ENCODE measurements at places on chromosomes 16 and 17.

- DNase-seq: no peak
Measured at GRCh38 chr17:14446825-14447224, 145.9 kb downstream of the HS3ST3B1 start.

- DNase-seq: no peak
Measured at GRCh38 chr17:50196826-50197225, 4.6 kb downstream of the COL1A1 start.

GRCh38 chr16:80288616-80289015 is 252.2 kb upstream of the DYNLRB2 start:
- no peak for DNase-seq

- peak; percentile 25 for DNase-seq
Measured at GRCh38 chr16:22372882-22373661, 1.3 kb downstream of the CDR2 start.

GRCh38 chr17:1005361-1005946 is 8.5 kb downstream of the TIMM22 start:
- no peak for DNase-seq

DNA sequence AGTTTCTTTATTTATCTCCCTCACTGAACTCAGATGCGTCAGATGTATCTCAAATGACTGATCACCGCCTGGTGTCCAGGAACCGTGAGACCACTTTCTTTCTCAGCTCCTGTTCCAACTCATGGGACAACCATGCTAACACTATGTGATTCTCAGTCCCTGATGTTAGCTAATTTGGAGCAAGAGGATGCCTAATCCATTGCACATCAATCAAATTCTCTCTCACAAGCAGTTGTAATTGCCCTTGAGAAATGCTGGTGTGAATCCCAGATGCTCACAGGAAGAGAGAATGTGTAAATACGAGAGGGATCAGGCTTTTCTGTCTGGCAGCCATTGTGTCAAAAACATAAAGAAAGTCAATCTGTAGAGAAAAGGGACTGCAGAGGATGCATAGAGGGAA is 134.9 kb downstream of the WSCD1 start:
- DNase-seq: no peak

- no peak for DNase-seq
Measured at GRCh38 chr17:63476459-63476853, 405 bp upstream of the ACE start.

DNA sequence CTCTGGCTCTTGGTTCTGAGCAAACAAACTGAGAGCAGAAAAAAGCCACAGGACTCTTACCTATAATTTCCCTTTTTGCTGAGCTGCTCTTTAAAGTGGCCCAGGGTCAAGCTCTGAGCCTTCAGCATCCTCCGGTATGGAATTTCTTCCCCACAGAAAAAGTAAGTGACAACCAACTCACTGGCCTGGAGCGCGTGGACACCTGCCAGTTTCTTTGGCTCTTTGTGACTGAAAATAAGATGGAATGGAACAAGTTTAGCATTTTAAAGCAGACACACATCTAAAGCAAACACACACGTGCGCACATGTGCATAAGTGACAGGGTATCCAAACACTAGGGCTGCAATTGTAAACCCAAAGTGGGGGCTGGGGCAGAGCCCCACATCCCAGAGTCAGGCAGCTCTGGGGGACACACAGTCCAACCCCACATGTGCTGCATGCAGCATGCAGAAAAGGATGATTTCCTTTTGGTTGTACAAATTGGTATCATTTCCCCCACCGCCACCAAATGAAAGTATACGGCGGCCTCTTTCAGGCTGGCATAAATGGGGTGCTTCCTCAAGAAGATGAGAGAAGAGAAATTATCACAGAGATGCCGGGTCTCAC is 27.5 kb downstream of the AXIN2 start:
- no peak for DNase-seq

GRCh38 chr16:77675464-77676324 is 46.6 kb upstream of the NUDT7 start:
- peak; percentile 63 for DNase-seq

- DNase-seq: no peak
Measured at GRCh38 chr17:49779156-49779738, 9.2 kb upstream of the KAT7 start.

- no peak for DNase-seq
Measured at GRCh38 chr17:56028837-56029236, 124.4 kb upstream of the ANKFN1 start.

GRCh38 chr16:23629516-23629915 is 11.6 kb downstream of the PALB2 start:
- no peak for DNase-seq

- no peak for DNase-seq
Measured at GRCh38 chr16:82598771-82599170, 28.0 kb upstream of the CDH13 start.

- no peak for DNase-seq
Measured at GRCh38 chr16:22659933-22660332, 149.2 kb downstream of the NPIPB5 start.

GRCh38 chr16:86502856-86503748 is 7.2 kb upstream of the FOXF1 start:
- DNase-seq: no peak

- no peak for DNase-seq
Measured at GRCh38 chr17:29167393-29168078, 12.7 kb downstream of the MYO18A start.

DNA sequence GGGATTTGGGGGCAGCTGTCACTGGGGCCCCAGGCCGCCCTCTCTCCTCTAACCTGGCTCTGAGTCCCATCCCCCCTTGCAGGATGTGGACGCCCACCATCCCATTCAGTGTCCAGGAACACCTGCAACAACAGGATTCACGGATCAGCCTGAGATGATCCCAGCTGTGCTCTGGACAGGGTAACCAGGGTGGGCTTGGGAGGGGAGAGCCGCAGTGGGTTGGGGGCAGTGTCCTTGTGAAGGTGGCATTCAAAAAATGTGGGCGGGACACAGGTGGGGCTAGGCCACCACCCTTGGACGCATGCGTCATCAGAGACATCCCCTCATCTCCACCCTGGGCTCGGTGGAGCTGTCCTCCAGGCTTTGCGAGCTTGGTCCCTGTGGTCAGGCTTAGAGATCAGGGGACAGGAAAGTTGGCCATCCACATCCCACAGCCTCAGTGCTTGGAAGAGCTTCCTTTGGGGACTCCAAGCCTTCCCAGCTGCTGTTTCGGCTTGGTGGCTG is 19.1 kb downstream of the DEXI start:
- DNase-seq: no peak

- DNase-seq: no peak
Measured at GRCh38 chr17:29016345-29017210, 10.7 kb upstream of the SEZ6 start.

GRCh38 chr16:84020353-84020752 is 22.2 kb downstream of the SLC38A8 start:
- no peak for DNase-seq

- no peak for DNase-seq
Measured at GRCh38 chr16:56911771-56912571, 20.0 kb upstream of the HERPUD1 start.

- no peak for DNase-seq
Measured at GRCh38 chr16:80971819-80972218, 34.9 kb downstream of the CMC2 start.

GRCh38 chr17:68461122-68461539 is 3.8 kb upstream of the WIPI1 start:
- no peak for DNase-seq

DNA sequence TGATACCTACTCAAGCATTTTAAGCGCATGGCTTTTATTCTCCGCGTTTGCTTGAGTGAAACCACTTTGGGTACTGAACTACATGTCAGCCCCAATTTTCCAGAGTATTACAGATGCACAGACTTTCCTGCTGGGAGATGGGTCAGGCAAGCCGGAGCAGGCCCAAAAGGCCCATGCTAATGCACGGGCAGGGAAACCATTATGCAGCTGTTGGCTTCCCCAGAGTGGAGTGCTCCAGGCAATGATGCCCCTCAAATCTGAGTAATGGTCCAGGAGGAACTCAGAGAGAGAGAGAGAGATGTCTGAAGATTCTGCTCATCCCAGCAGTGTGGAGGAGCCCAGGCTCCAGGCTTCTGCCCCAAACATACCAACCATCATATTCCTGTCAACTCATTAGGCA is 80.2 kb downstream of the CDH11 start:
- DNase-seq: no peak

GRCh38 chr16:70568601-70569237 is 45.1 kb downstream of the SF3B3 start:
- no peak for DNase-seq

DNA sequence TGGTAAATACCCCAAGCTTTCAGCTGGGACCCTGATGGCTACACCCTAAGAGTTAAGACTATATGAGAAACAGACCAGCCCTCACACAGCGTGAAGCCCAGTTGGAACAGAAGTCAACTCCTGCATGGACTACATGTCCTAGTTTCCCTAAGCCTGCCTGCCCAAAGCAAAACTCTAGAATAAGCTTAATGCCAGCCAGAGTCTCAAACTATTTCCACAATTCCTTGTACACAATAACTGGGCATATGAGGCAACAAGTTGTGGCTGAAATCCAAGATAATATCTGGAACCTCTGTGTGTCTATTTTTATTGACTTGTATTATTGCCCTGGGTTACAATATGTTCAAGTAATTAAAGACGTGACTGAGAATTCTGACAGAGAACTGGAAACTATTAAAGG is 19.4 kb downstream of the MYH10 start:
- no peak for DNase-seq

GRCh38 chr16:49428808-49429207 is 55.2 kb downstream of the C16orf78 start:
- DNase-seq: no peak

DNA sequence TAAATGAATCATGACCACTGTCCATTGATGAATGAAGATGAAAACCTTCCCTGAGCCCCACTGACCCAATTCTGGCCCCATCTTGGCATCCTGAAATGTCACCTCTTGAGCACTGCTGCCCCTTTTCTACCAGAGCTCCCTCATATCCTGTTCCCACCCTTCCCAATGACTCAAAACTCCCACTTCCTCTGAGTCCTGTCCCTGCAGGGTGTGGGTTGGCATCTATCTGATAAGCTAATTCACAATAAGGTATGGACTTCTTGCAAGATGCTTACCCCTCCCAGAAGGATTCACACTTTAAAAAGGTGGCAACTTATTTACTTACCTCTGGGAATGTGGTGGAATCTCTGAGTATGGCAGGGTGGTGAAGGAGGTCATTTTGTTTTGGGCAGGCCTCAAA is 13.3 kb upstream of the CSNK2A2 start:
- DNase-seq: no peak

DNA sequence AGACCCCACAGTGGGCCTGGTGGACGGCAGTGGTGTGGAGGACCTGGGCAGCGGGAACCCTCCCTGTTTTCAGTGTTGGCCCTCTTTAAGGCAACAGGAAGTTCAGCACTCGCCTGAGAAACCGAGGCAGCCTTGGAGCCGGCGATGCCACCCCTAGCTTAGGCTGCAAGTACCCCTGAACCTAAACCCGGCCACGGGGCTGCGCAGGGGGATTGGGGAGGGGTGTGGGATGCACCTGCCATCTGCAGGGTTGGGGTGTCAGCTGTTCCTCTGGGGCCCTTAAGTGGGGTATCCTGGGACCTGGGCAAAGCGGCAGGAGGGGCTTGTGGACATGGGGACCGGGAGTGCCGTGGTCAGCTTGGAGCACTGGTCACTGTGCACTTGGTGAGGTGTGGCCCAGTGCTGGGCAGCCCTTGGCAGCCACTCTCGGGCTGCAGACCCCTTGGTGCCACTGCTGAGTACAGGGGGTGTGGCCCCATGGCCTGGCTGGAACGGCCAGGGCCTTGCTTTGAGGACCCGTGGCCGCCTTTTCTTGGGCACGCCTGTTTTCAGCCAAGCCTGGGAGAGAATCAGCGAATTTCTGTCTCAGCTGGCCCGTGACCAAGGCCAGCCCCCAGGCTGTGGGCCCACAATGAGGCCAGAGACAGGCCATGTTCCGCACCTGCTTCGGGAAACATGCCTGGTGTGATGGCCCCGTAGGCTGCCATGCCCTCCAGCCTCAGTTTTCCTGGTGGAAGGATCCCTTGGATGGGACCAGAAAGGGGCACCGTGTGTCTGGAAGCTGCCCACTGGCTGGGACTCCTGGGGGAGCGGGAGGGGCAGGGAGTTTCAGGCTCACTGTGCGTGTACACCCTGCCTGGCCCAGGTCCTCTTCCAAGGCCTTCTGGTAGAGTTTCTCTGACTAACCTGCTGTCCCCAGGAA is 4.1 kb upstream of the SLC25A10 start:
- no peak for DNase-seq

DNA sequence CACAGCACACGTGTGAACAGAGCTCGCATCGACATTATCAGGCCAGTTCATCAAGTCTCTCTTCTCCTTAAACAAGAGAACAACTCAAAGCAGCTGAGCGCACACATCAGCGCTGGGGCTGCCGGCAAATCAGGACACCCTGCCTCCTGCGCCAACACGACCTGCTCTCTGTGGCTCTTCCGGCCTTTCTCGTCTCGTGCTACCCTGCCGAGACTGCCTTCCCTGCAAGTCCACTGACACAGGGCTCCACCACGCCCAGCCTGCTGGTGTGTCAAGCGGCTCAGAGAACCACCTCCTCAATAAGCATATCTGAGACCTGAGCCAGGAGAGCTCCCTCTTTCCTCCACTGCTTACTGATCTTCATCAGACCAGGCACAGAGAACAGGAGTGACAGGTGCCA is 96.9 kb downstream of the ZNF778 start:
- peak; percentile 75 for DNase-seq

- DNase-seq: no peak
Measured at GRCh38 chr16:75624921-75625334, 1.8 kb upstream of the ADAT1 start.

GRCh38 chr16:4216596-4216995 is 25.3 kb downstream of the SRL start:
- no peak for DNase-seq

DNA sequence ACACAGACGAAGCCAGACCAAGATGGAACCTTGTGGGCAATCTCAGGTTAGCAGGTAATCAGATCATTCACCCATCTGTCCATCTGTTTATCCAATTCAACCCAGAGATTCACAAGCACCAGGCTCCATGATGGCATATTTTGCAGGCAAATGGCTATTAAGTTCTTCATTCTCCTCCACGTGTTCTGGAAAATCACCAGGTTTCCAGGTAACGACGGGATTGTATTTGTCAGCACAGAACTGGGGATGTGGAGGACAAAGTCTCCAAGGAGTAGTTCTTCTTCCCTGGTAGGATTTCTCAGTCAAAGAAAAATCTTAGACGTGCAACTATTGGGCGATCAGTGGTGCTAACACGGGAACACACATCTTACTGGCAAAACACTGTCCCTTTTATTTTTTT is 368.8 kb downstream of the SLC39A11 start:
- no peak for DNase-seq

DNA sequence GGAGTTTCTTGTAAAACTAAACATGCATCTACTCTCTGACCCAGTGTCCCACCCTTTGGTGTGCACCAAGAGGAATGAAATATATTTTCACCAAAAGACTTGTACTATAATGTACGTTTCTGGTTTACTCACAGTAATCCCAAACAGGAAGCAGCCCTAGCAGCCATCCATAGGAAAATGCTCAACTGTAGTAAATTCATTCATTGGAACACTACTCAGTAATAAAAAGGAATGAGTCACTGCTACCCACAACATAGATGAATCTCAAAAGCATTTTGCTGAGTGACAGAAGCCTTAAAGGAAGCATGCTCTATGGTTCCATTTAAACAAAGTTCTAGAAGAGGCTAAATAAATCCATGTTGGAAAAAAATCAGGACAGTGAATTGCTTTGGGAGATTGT is 37.6 kb upstream of the DHRS7B start:
- no peak for DNase-seq
